Head of caudate nucleus (tissue), 42 donors: ENCODE measurements at places on chromosomes 2 and 18.

- no peak for DNase-seq
Measured at GRCh38 chr2:7719876-7720275, 802.7 kb downstream of the RNF144A start.

DNA sequence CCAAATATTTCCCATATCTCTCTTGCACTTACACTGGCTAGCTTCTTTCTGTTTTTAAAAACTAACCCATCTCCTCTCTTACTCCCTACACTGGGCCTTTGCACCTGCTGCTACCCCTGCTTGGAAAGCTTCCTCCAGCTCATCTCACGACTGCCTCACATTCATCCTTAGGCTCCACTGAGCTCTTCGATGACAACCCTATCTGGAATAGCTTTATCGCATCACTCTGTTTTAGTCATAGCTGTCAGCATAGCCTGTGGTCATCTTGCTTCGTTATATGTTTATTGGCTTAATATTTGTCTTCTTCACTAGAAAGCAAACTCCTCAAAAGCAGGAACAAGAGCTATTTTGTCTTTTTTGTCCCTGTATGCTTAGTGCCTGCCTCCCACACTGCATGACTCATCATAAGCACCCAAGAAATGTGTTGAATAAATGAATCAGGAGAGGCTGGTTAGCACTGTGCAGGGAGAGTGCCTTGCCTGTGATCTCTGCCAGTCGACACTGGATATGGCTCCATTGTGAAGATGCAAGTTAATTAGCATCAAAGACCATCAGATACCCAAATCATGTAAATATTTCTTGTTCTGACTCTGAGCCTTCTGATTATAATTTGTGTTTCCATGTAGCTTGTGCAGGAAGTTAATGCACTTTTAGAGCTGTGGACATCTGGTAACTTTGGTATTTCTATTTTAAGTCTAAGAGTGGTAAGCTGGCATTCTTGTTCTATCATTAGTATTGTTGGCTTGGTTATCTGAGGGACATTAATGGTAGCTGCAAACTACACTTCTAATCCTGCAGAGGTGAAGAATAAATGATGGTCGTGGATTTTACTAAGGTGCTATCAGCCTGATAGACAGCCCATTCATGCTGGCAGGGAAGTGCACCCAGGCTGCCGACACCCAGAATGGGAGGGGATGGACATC is 10.3 kb upstream of the DYTN start:
- DNase-seq: peak; percentile 46

- no peak for DNase-seq
Measured at GRCh38 chr2:7394195-7394594, 477.0 kb downstream of the RNF144A start.

DNA sequence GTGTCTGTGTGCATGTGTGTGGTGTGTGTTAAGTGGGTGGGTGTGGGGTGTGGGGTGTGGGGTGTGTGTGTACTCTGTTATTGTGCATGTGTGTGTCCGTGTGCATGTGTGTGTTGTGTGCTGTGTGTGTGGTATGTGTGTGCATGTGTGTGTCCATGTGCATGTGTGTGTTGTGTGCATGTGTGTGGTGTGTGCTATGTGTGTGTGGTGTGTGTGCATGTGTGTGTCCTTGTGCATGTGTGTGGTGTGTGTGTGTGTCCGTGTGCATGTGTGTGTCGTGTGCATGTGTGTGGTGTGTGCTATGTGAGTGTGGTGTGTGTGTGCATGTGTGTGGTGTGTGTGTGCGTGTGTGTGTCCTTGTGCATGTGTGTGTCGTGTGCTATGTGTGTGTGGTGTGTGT is 6.9 kb upstream of the OTOS start:
- no peak for DNase-seq

GRCh38 chr2:218006741-218007140 is 3.9 kb upstream of the TNS1 start:
- DNase-seq: no peak

- DNase-seq: no peak
Measured at GRCh38 chr2:28348921-28349320, 43.7 kb upstream of the FOSL2 start.

DNA sequence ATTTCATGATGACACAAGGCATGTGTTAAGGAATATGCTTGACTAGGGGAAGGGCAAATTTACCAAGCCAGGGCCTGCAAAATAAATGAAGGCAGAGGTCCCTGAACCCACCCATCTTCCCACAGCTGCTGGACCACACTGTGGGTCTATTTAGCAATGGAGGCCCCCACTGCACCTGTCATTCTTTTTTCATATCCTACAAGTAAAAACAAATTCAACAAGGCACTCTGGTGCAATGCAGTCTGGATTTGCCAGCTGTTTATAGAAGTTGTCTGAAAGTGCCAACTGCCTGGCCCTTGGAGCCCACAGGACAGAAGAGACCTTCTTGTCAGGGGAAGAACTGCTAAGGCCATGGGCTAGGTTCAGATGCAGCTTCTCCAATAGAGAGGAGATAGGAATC is 112.8 kb upstream of the ATL2 start:
- DNase-seq: no peak

GRCh38 chr2:176088048-176088936 is 4.2 kb upstream of the HOXD13 start:
- peak; percentile 34 for DNase-seq

- no peak for DNase-seq
Measured at GRCh38 chr2:216362730-216363129, 9.6 kb downstream of the MARCHF4 start.

DNA sequence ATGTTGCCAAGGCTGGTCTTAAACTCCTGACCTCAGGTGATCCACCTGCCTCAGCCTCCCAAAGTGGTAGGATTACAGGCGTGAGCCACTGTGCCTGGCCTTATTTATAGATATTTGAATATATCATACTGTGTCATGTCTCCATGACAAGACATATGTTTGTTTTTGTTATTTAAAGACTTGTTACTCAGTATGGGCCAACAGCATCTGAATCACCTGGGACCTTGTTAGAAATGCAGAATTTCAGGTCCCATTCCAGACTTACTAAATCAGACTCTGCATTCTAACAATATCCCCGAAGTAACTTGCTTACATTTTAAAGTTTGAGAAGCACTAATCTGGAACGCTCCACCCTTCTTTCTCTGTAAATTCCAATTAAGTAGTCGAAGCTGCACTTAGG is 33.2 kb downstream of the RPE start:
- DNase-seq: no peak

GRCh38 chr2:204496779-204497178 is 48.5 kb upstream of the PARD3B start:
- no peak for DNase-seq

- DNase-seq: no peak
Measured at GRCh38 chr2:114598329-114598728, 155.9 kb downstream of the DPP10 start.

- DNase-seq: no peak
Measured at GRCh38 chr18:48898521-48898920, 52.2 kb downstream of the SMAD7 start.

DNA sequence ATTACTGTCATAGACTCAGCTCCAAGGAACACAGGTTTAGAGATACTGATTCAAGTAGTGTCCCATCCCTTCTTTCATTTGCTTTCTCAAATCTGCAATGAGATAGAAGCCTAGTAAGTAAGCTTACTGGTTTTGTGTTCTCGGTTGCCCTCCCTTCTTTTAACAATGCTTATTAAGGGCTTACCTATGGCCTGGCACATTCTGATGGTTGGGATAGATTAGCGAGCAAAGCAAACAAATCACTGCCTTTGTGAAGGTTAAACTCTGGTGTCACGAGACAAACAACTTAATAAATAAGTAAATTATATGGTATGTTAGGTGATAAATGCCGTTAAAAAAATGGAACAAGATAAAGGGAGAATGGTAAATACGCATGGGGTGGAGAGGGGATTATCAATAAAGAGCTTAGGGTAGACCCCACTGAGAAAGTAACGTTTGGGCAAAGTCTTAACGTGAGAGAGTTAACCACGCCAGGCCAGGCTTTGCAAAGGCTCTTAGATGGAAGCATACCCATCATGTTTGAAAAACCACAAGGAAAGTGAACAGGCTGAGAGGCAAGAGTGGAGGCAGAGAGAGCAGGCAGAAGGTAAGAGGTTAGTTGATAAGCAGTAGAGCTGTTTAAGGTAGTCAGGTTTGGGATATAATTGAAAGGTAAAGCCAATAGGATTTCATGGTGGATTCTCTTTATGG is 31.0 kb downstream of the EIF2AK3 start:
- no peak for DNase-seq

DNA sequence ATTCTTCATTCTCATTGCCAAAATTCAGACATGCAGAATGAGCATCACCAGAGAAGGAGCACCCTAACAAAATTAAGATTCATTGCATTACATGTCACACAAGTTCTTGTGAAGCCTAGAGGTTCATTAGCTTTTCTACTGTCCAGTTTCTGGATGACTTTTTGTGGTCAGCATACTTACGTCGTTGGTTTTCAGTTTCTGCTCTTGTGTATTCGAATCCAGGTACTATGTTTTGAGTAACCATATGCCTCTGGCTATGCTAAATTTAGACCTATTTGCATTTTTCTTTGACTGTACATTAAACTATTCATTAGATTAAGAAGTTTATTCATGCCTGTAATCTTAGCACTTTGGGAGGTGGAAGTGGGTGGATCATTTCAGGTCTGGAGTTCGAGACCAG is 251.3 kb downstream of the PARD3B start:
- no peak for DNase-seq
